Glutamatergic neuron (in vitro differentiated cells): ENCODE measurements at places on chromosomes 16 and 17.

DNA sequence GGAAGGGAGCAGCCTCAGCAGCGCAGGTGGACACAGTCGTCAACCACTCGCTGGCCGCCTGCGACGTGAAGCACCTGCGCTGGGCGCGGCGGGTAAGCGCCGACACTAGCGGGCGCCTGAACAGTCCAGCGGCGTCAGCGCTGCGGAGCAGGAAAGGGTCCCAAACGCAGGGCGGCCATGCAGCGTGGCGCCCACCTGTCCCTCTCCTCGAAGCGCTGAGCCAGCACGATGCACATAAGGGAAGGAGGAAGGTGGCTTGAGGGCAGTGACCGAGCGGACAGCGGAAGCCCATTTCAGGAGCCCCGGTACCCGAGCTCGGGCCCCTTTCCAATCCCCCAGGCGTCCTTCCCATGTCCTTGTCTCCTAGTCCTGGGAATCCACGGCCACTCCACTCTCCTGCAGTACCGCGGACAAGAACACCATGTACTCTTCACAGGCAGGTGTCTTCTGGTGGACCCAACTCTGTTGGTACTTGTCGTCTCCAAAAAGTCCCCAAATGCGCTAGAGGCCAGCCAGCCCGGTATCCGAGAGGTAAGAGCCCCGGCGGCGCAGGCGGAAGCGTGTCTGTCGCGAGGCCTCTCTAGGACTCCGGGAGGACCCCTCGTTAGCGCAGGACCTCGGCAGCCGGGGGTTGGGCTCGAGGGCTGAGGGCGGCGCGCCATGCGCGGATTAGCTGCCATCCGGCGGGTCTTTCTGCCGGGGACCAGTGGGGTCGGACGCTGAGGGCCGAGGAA is 14.4 kb downstream of the ZNF232 start:
- DNase-seq: peak; percentile 83

GRCh38 chr16:29925105-29925756 is 795 bp downstream of the KCTD13 start:
- DNase-seq: no peak

- peak; percentile 84 for DNase-seq
Measured at GRCh38 chr17:77451894-77452852, 311.4 kb downstream of the SEC14L1 start.

DNA sequence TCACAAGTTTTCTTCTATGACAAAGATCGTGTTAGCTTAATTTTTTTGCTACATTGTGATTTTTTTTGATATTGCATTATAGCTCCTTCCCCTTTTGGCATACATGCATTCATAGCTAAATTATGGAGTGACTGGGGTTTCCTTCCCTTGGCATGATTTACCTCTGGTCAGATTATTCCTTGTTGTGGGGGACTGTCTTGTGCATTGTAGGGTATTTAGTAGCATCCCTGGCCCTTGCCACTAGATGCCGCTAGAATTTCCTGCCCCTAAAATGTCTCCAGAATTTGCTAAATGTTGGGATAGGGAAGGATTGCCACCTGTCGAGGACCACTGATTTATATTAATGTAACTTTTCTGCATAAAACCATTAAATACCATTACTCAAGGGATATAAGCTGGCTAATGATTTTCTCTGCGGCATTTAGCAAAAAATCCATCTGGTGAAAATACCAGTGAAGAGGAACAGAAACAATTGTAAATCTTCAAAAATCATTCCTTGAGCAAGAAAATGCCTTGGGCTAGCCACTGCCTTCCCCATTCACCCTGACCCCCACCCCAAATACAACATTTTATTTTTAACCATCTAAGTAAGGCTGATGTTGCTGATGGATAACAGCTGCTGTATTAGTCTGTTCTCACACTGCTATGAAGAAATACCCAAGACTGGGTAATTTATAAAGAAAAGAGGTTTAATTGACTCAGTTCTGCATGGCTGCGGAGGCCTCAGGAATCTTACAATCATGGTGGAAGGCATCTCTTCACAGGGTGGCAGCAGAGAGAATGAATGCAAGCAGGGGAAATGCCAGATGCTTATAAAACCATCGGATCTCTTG is 195.2 kb downstream of the MAP2K6 start:
- peak; percentile 18 for DNase-seq

- no peak for DNase-seq
Measured at GRCh38 chr16:87248714-87249113, 68.5 kb downstream of the C16orf95 start.

DNA sequence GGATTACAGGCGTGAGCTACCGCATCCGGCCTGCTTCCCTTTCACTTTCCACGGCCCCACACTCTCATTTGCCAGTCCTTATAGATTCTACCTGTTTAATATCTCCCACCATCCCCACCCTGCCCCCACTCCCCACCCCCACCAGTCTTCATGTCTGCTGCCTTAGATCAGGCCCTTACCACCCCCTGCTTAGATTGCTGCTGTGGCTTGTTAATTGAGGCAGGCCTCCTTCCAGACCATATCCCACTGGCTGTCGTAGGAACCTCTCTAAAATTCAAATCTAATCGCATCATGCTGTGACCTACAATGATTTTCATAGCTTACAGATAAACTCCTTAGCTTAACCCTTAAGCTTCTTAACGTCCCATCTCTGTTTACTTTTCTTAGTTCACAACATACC is 4.9 kb downstream of the IQCK start:
- DNase-seq: no peak

GRCh38 chr17:77796176-77796860 is 162.2 kb upstream of the TNRC6C start:
- DNase-seq: peak; percentile 7

DNA sequence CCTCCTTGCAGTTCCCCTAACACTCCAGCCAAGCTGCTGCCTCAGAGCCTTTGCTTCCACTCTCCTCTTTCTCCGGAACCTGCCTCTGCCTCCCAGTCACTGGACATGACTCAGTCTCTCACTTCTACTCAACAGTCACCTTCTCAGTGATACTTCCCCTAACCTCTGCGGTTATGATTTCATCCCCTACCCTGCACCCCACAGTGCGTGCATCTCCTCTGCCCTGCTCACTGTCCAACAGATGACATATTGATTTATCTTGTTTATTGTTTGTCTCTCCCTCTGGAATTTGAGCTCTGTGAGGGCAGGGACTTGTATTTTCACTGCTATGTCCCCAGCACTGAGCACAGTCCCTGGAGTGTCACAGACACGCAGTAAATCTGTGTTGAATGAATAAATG is 100.7 kb downstream of the CYLD start:
- DNase-seq: no peak

DNA sequence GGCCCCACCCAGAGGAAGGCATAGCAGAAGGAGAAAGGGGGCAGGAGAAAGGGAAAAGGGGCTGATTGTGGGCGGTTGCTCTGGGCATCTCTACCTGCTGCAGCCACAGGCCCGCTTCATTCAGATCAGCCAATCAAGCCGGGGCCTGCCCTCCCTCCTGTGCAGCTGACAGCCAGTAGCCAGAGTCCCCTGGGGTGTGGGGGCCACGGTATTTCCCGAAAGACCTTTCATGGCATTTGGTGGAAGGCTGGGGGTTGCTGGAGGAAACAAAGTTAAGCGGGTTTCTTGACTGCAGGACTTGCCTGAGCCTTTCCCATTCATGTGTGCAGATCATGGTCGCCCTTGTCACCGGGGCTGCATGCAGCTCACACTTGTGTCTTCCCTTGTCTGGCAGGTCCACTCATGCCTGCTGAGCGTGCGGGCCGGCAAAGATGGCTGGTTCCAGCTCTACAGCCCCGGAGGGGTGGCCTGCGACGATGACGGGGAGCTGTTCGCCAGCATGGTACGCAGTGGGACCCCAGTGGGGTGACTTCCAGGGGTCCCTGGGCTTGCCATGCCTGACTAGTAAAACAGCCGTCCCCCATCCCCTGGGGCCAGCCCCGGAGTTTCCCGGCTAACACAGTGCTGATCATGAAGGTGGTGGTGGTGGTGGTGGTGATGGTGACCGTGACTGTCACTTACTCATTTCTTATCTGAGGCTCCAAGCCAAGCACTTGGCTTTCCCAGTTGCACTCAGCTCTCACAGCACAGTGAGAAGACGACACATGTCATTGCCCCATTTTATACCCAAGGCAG is 82.7 kb upstream of the PLCG2 start:
- DNase-seq: no peak
